ENCODE measurements at places on chromosomes 4 and X. TPM values are rescaled to one million over a fixed set of nuclear protein-coding genes. Genes with fewer than 3 reads are reported as not detected.

Gene MXRA5
- 1.6 TPM for total RNA-seq

Gene STARD8
- total RNA-seq = 2.2 TPM

Gene SNX12
- 57.9 TPM for total RNA-seq

Gene TLR10
- 0.63 TPM for total RNA-seq

Gene PUDP
- total RNA-seq = 11.6 TPM

Gene PLP1
- 19.4 TPM for total RNA-seq
